ENCODE measurements at places on chromosomes 5 and 9.

- no peak for DNase-seq
Measured at GRCh38 chr5:54844266-54844665, 141.1 kb downstream of the ESM1 start.

DNA sequence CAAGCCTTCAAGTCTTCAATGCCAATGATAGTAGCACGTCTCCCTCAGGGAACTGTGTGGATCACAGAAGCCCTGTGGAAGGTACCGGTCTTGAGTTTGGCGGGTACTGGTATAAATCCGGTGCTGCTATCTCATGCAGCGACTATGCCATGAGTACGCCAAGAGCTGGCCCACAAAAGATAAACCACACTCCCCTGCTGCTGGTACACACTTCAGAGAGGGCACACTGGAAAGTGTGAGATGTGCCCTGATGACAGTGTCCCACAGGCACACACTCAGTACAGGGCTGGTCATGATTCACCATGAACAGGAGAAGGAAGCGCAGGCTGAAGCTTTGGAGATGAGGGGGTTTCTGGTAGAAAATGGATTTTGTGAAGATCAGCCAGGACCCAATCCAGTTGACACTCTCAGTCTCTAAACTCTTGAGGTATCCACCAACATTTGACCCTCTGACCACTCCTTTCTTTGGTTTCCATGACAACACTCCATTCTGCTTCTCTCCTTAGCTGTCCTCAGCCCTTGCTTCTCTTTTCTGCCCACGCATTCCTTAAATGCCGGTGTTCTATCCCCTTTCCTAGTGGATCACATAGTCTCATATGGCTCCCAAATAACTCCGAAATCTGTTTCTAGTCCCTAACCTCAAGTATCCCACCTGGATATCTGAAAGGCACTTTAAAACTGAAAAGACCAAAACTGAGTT is 5.1 kb downstream of the AMACR start:
- no peak for DNase-seq

DNA sequence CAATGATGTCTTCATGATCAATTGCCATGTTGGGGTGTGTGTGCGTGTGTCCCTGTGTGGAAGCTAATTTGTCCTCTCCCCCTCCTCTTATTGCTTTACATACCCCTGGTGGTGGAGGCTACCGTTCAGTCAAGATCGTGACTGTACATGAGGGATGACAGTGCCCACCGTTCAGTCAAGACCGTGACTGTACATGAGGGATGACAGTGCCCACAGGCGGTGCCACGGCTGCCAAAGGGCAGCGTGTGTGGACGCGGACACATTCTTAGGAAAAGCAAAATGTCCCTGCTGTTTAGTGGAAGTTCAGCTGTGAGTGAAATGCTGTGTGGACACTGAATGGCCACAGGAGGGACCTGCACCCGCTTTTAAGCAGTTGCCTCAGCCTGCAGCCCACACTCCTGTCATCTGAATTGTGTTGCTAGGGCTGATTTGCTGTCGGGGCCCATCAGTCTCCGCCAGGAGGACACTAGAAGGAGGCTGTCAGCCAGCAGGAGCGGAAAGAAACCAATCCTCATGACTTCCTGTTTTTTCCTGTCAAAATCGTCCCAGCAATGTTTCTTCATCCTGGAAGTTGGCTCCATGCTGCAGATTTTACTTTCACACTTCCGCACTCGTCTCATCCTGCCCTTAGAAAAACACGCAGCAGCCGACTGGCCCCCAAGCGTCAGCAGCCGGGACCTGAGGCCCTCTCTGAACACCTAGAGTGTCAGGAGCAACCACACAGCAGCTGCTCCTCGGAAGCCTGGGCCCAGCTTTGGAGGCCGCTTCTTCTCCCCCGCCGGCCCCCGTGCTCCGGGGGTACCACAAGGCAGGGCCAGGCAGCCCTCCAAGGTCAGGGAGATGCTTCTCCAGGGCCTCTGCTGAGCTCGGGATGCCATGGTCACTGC is 9.1 kb downstream of the OR2V1 start:
- DNase-seq: no peak

- no peak for DNase-seq
Measured at GRCh38 chr5:33195431-33196165, 245.2 kb upstream of the TARS1 start.

DNA sequence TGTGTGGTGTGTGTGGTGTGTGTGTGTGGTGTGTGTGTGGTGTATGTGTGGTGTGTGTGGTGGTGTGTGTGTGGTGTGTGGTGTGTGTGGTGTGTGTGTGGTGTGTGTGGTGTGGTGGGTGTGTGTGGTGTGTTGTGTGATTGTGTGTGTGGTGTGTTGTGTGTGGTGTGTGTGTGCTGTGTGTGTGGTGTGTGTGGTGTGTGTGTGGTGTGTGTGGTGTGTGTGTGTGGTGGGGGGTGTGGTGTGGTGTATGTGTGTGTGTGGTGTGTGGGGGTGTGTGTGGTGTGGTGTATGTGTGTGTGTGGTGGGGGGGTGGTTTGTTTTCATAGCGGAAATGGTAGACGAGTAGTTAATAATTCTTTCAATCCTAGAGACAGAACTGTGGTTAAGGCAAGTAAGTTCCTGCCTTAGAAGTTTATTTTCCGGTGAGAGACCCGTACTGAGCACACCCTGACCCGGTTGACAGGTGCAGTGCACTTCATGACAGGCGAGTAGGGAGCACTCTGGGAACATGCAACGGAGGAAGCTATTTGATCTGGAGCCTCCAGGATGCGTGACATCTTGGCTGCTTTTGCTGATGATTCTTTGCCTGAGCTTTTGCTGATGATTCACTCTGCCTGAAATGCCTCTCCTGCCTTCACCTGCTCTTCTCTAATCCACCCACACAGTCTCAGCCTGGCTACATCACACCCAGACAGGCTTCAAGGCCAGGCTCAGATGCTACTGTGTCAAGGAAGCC is 21.7 kb upstream of the FAT2 start:
- DNase-seq: no peak

DNA sequence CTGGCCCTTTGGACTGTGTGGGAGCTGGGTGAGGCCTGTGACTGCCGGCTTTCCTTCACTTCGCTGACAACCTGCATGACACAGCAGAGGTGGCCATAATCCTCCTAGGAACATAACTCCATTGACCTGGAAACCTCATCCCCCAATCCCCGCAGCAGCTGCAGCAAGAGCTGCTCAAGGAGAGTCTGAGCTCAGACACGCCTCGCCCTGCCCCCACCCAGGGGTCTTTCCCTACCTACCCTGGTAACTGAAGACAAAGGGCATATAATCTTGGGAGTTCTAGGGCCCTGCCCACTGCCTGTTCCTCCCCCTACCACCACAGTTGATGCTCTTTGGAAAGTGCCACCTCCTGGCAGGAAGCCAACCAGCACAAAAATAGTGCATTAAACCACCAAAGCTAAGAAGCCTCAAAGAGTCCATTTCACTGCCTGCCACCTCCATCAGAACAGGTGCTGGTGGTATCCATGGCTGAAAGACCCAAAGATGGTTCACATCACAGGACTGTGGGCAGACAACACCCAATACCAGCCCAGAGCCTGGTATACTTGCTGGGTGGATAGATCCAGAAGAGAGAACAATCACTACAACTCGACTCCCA is 18.4 kb downstream of the TRIM36 start:
- no peak for DNase-seq

DNA sequence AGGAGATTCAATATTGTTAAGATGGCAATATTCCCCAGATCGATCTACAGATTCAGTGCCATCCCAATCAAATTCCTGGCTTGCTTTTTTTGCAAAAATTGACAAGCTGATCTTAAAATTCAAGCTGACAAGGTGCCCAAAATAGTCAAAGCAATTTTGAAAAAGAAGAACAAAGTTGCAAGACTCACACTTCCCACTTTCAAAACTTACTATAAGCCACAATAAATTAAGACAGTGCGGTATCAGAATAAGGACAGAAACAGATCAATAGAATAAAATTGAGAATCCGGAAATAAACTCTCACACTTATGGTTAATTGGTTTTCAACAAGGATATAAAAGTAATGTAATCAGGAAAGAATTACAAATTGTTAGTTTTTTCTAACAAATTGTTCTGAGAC is 97.1 kb downstream of the NRG2 start:
- no peak for DNase-seq

- DNase-seq: no peak
Measured at GRCh38 chr9:21788752-21789151, 13.7 kb upstream of the MTAP start.

DNA sequence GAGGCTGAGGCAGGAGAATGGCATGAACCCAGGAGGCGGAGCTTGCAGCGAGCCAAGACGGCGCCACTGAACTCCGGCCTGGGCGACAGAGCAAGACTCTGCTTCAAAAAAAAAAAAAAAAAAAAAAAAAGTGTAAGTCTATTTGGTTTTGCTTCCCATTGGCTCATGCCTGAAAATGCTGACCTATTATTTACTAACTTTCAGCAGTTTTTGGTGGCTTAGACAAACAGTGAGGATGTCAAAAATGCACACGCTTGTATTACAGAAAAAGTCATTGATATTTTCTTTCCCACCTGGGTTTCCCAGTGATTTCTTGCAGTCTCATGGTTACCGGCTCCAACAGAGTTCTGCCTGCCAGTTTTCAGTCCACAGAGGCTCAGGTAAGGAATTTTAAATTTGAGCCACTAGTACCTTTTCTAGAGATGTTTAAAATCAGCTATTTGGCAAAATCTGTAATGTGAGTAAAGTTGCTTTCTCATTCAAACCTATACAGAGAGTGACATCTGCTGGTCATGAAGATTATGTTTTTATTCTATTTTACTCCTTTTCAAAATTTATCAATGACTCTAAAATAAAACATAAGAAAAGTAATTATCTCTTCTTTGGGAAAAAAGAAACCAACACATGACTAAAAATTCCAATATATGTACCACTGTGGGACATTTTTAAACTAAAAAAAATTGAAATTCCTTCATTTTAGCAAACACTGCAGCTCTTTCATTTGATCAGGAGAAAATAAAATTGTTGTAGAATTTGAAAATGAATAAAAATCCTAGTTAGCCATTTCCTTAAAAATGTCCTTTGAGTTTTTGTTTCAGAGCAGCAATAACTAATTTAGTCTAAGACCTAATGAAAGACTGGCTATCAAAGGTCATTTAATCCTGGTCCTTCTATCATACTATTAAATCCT is 8.8 kb downstream of the FAM200C start:
- DNase-seq: no peak

GRCh38 chr5:88743231-88743834 is 139.7 kb downstream of the MEF2C start:
- no peak for DNase-seq

- DNase-seq: no peak
Measured at GRCh38 chr5:170563824-170564567, 60.2 kb downstream of the KCNIP1 start.

- DNase-seq: no peak
Measured at GRCh38 chr5:126104951-126105350, 318.3 kb upstream of the GRAMD2B start.

DNA sequence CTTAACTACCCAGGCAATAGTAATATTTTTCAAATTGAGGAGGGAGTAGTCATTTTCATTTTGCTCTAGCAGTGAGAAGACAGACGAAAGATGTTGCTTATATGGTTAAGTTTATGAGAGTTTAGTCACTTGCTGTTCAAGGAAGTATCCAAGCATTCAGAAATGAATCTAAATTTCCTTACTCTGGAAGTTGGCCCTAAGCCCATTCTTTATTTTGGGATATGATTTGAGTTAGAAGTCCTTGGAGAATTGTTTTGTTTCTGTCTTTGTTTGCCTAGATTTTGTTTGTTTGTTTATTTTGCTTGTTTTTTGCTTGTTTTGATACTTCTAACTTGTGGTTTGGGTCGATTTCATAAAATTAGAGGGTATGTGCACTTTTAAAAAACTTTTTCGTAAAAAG is 146.4 kb upstream of the FGF10 start:
- no peak for DNase-seq

DNA sequence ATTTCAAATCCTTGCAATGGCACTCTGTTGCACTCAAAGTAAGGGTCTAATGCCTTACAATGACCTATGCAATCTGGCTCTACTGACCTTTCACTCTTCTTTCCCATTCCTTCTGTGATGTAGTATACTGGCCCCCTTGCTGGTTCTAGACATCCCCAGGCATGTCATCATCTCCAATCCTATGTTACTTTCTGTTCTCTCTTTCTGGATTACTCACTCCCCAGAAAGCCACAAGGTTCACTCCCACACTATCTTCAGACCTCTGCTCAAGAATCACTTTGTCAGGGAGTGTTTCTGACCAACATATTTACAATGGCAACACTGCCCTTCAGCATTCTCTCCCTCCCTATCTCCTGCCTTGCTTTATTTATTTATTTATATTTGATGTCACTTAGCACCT is 802.2 kb upstream of the WWC1 start:
- DNase-seq: no peak

DNA sequence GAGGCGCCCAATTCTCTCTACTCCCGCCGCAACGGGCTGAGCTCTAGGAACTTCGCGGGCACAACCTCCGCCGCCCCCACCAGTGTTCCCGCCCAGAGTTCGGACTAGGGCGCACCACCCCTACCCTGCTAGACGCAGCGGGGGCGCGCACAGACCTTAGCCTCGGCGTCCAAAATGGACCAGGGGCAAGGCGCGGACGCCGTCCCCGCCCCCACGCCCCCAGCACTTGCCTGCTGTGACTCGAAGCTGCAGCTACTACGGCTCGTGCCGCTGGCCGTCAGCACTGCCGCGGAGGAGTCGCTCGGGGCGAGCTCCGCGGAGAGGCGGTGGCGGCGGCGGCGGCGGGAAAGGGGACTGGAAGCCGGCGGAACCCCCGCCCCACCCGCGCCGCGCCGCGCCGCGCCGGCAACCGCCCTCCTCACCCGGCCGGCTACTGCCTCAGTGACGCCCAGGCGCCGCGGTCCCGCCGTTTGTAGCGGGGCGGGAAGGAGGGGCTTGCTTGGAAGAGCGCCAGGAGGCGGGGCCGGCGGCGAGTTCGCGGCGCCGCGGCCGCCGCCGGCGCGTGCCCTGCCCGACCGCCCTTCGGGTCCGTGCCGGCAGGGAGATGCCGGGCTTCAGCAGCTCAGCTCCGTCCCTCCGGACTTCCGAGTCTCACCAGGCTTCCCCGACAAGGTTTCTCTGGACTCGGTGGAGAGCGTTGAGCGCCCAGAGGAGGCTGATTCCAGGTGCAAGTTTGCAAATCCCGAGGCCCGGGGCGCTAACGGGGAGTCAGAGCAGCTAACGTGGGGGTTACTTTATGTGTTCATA is 4.5 kb downstream of the ELAVL2 start:
- no peak for DNase-seq

GRCh38 chr5:180166176-180166575 is 42.8 kb downstream of the RASGEF1C start:
- no peak for DNase-seq

DNA sequence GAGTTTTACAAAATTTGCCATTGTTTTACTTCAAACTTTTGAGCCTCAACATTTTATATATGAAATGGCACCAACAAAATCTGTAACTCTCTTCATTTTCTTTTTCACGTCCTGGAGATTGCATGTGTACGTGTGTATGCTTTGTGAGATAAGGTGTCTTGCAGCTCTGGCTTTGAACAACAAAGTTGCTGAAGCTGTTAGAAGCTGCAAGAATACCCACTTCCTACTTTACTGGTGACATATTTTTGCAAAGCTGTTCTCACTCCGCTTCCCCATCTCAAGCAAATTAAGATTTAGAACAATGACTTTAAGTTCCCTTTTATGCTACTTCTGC is 41.8 kb downstream of the FYB1 start:
- DNase-seq: no peak

- no peak for DNase-seq
Measured at GRCh38 chr5:81297531-81297930, 3.9 kb upstream of the ZCCHC9 start.

- no peak for DNase-seq
Measured at GRCh38 chr5:105150323-105150722, 1587.7 kb upstream of the NUDT12 start.

Data from hypothalamus (tissue), 51 donors.